ENCODE measurements at places on chromosomes 3 and 15.

GRCh38 chr3:96813134-96813819 lies 1.1 kb upstream of the EPHA6 start:
- DNase-seq: no peak

- DNase-seq: no peak
Measured at GRCh38 chr3:89373434-89373833, 266.0 kb downstream of the EPHA3 start.

- no peak for DNase-seq
Measured at GRCh38 chr15:51751697-51752683, 593 bp downstream of the TMOD2 start.

DNA sequence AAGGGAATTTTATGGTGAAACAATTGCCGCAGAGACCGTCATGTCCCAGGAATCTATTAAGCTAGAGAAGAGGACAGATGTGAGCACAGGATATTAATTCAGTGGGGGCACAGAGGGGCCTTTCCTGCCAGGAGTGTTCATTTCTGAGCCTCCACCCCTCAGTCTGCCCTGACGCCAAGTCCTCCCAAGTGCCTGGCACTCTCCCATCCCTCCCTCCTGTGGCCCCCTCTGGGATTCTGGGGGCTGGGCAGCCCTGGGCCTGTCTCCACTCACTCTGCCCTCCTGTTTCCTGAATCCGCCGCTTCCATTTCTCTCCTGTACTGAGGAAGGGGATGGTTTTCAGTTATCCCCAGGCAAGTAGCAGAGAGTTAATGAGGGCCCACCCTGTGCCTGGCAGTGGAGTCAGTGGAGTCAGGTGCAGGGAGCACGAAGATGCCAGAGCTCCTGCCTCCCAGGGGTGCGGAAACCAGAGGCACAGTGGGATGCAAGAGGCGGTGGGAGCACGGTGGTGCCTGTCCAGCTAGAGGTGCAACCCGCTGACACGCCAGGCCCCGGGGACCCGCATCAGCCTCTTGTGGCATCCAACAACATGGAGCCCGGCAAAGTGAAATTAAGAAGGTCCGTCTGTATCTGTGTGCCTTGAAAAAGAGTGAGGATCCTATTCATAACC lies 212.5 kb downstream of the XXYLT1 start:
- no peak for DNase-seq

DNA sequence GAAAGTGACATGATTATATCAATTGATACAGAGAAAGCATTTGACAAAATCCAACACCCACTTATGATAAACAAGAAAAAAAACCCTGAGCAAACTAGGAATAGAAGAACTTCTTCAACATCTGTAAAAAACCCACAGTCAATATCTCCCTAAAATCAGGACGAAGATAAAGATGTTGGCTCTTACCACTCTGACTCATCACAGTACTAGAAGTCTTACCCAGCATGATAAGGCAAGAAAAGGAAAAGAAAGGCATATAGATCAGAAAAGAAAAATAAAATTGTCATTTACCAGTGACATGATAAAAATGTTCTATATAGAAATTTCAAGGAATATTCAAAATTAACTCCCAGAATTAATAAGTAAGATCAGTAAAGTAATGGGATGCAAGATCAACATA lies 7.2 kb upstream of the FBXW12 start:
- DNase-seq: no peak

- DNase-seq: no peak
Measured at GRCh38 chr3:155938409-155938808, 68.0 kb downstream of the GMPS start.

- no peak for DNase-seq
Measured at GRCh38 chr3:125214738-125215137, 2.2 kb upstream of the SLC12A8 start.

Data from activated gamma-delta T cell treated with Interleukin-2 at 50 U/mL for 16 hours (primary cell).